NCI-H187 treated with DMSO at 0.1 percent for 48 hours (cell line): ENCODE measurements at places on chromosomes 2 and 18.

DNA sequence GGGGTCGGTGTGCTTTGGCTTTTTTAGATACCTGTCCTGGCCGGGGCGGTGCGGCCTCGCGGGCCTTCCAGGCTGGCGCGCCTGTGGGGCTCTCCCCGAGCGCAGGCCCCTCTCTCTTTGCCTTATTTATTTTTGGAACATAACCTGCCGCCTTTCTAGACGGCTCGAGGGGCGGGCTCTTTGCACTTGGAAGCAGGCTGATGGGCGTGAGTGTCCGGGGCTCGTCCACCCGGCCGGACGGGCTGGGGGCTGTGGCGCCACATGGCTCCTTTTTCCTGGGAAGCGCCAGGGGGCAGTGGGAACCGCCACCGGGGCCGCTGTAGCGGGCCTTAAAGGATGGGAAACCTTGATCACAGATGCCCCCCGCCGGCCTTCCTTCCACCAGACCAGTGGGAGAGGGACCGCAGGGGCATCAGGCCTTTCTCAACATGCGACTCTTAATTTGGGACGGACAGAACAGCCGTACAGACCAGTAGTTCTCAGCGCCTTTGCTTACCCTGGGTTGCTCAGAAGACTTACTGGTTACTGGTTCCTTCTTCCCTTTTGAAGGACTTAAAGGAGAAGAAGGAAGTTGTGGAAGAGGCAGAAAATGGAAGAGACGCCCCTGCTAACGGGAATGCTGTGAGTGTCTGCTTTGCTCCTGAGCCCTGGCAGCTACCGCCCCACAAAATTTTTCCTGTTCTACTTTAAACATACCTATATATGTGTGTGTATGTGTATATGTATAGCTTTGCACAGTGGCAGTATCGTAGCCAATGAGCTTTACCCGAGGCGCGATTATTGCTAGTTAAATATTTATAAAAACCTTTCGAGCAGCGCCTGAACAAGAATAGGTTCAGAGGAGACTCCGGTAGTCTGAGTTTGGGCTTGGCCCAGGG is 2.7 kb downstream of the PTMA start:
- DNase-seq, result no peak

- DNase-seq, result no peak
These were observed 29.4 kb downstream of the PSTPIP2 start for GRCh38 chr18:46042571-46043123.

- DNase-seq, result no peak
These were observed 56.4 kb upstream of the SPP2 start for GRCh38 chr2:233994151-233994550.

GRCh38 chr2:3580449-3580848 is 5.4 kb downstream of the RPS7 start:
- DNase-seq, result no peak

GRCh38 chr2:232662486-232663260 is 29.3 kb downstream of the EFHD1 start:
- DNase-seq, result no peak

GRCh38 chr2:219500135-219500534 is 1.4 kb downstream of the GMPPA start:
- DNase-seq, result no peak

DNA sequence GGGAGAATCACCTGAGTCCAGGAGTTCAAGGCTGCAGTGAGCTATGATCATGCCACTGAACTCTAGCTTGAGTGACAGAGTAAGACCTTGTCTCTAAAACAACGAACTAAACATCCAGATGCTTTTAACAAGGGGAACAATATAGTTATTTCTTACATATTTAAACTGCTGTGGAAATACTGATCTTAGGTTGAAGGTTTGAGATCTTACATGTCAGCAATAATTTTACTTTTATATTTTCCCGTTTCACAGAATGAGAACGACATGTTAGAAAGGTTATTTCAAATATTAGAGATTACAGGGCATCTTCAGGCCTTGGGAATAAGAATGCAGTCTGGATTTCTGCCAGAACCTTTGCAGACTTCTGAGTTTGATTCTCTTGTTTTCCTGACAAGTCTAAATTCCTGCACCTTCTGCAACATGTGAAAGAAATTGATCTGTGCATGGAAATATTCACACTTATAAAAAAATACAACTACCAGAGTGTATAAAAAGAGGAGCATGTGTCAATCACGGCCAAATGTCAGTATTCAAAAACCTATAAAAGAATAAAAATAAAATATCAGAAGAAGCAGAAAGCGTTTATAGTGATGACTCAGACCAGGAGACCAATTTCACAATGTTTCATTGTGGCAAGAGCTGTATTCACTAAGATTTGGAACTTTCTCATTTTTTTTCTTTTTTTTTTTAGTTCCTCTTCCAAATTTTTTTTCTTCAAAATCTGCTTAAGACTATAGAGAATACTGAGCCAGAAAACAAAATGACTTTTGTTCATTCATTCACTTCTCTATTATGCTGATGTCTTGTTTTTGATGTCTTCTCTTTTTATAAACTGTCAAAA is 29.6 kb downstream of the COLEC12 start:
- DNase-seq, result no peak

DNA sequence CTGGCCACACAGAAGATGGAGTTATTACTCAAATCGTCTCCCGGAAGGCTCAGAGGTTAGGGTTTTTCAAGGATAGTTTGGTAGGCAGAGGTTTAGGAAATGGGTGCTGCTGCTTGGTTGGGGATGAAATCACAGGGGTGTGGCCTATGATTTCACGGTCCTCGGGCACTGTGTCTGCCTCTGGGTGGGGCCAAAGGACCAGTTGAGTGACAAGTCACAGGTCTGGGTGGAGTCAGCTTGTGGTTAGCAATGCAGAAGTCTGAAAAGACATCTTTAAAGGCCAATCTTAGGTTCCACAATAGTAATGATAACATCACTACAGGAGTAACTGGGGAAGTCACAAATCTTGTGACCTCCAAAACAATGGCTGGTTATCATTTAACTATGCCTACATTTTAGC is 387.8 kb downstream of the ZNF521 start:
- DNase-seq, result no peak

DNA sequence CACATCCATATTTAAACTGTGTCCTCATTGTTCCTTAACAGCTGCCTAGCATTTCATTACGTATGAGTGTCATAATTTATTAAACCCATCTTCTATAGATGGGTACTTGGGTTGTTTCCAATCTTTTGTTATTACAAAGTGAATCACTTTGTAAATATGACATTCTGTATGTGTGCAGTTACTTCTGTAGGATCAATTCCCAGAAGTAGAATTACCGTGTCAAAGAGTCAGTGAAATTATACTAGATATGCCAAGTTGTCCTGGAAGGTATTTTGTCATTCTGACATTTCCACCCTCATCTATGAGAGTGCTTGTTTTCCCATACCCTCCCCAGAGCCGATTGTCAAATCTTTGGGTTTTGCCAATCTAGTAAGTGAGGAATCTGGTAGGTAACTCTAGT is 194.5 kb upstream of the APCDD1 start:
- no peak for DNase-seq

DNA sequence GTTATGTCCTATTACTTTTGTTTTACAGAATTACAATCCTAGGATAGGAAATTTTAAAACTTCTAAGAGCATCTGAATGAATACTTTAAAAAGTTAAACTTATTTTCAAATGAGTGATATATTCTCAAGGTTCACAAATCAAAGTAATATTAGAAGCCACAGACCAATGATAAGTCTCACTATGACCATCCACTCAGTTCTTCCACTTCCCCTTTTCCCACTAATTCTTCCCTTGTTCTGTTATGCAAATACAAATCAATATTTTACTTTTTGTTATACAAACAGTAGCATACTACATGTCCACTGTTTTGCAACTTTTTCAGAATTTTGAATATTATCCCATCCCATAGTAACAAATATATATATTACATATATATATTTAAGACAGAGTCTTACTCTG is 20.2 kb downstream of the USP37 start:
- no peak for DNase-seq

DNA sequence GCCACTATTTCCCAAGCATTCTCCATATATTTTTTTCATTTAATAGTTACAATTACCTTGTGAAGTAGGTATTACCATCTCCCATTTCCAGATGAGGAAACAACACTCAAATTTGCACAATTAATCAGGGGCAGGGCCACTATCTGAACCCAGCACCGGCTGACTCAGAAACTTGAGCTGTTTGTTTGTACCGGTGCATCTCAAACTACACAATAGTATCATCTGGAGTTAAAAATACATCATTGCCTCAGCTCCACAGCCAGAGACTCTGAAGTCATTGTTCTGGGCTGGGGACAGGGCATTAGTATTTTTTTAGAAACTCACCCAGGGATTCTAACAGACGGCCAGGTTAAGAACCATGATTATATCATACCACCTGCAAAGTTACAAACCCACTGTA is 55.9 kb downstream of the CDCA7 start:
- no peak for DNase-seq

- DNase-seq, result no peak
These were observed 17.7 kb downstream of the MRO start for GRCh38 chr18:50802141-50802540.

GRCh38 chr2:165147186-165148045 is 56.4 kb downstream of the SCN3A start:
- no peak for DNase-seq

GRCh38 chr2:68916226-68916625 is 36.5 kb downstream of the GKN2 start:
- DNase-seq, result no peak

DNA sequence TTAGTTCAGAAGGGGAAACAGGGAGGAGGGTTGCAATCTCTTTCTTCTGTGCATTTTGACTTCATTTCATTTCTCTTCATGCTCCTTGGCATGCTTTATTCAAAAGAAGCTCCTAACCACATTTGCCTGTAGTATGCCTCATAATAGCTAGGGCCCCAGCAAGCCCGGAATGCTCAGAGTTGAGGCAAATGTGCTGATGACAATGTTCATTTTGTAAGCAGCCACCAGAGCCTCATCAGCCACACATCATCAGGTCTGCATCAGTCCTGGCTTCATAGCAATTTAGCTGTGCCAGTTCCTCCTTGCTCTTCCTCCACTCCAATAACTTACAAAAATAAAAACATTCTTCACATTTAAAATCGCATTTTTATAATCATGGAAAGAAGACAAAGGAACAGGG is 65.4 kb upstream of the MMADHC start:
- no peak for DNase-seq

- no peak for DNase-seq
These were observed 6.2 kb downstream of the ALS2 start for GRCh38 chr2:201774546-201774945.

DNA sequence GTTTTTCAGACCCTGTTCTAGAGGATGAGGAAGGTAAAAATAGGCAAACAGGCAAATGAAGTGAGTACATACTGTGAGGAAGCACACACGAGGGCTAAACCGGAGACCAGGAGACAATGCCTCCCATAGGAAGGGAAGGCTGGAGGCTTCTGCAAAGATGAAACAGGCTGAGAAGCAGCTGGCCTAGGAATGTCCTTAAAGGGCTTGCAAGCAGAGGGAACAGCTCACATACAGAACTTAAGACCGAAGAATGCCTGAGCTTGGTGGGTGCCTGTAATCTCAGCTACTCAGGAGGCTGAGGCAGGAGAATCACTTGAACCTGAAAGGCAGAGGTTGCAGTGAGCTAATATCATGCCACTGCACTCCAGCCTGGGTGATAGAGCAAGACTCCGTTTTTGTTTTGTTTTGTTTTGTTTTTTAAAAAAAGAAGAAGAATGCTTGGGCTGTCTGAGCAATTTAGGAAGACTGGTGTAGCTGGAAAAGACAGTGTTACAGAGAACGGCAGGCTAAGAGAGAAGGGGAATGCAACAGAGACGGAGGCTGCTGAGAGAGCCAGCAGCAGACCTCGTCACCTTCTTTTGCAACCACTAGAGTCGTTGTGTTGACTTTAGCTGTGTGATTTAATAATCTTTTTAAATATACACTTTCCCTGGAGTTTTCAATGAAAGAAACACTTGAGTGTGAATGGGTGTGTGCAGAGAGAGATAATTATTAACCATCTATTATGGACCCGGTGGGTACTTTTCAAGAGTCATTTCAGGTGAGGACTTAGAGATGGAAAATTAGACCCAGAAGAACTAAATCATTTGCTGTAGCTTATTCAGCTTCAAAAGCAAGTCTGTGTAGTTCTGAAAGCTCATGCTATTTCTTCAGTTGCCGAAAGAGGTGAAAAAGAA is 232.8 kb downstream of the GALR1 start:
- no peak for DNase-seq

DNA sequence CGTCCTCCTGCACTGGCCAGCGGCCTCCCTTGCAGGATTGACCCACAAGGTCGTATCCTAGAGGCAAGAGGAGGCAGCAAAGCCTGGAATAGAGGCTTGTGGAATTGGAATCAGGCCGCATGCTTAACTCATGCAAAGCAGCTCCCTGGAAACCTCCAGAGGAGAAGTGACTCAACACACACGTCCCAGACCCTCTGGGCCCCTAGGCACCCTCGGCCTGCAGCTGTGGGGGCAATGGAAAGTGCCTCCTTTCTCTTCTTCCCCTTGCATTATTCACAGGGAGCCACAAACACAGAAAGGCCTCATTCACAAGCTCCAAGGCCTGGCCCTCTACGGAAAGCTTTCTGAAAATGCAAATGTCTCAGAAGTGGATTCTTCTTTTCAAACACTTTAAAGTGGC is 19.6 kb downstream of the SPATA3 start:
- DNase-seq, result no peak

DNA sequence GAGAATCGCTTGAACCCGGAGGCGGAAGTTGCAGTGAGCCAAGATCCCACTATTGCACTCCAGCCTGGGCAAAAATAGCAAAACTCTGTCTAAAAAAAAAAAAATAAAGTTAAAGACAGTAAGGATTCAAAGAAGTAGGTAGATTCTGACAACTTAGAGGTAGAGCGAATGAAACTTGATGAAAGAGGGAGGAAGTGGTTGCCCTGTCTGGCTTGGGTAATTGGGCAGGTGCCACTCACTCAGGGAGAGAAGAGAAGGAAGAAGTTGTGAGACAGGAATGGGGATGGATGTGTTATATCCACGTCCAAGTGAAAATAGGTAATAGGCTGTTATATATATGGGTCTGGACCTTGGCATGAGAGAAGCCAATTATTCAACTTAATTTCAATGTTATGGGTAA is 26.3 kb downstream of the NDC80 start:
- DNase-seq, result no peak
